ENCODE measurements at places on chromosomes 1 and 21.

DNA sequence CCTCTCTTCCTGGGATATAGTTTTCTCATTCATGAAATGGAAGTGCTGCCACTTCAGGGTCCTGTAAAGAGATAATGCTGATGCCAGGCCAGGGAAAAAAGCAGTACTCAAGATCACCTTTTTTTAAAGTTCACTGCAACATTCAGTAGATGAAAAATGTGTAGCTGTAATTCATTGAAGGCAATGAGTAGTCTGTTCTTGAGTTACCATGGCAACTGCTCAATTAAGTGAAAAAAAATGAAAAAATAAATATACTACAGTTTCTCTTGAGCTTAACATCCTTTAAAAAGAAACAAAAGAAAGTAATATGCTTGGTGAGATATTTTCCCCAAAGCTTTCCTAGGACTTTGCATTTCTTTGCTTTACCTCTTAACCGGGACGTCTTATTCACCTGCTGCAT, 183.3 kb downstream of the AK5 start:
- DNase-seq: no peak

- no peak for DNase-seq
Observed at GRCh38 chr1:13679651-13680050, 20.3 kb upstream of the PRDM2 start.

- peak; percentile 65 for DNase-seq
Observed at GRCh38 chr1:228842094-228842775, 107.0 kb downstream of the RHOU start.

DNA sequence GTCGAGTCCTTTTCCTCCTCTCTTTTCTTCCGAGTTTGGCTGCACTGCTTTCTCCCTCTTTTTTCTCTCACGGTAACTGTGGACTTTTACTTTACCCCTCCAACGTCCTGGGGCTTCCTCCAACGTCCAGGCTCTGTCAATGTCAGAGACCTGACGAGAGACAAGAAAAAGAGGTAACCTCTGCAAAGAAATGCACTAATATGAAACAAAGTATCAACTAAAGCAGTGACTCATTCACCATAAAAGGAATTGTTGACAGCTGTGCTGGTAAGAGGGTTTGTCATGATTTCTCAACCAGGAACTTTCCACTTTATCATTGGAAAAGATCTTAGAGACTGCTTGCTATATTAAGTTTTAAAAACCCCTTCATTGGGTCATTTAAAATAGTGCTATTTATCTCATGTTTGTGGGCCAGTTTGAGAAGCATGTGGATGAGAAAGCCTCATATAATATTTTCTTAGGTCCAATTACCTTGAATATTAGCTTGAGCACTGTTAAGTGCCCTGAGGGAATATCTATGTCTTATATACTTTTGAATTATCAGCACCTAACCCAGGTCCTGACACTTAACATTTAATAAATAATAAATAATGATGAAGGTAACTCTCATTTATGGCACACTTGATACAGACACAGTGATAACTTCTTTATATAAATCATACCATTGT, at the start of gene GBP2:
Gene GBP2, minus strand, starts transcription at position 202 of the 668 bp plus-strand sequence. CDS start 4,148 bp downstream, outside the sequence.
- DNase-seq: no peak

DNA sequence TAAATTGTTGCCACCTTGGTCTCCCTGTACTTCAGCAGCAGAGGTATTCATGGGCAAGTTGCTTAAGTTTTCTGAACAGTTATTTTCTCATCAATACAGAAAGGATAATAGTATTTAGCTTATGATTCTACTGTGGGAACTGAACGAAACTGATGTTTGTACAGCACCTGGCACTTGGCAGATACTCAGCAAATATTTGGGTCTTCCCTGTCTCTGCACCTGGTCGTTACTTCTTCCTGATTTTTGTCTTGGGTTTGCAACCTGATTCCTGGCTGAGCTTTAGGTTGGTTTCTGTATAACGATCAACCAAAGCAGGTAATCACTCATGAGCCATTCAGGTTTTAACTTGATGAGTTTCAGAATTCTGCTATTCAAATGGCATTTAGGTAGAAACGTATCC, 490.6 kb downstream of the KIF26B start:
- DNase-seq: no peak

Data from NT2/D1 (cell line).